Stimulated activated CD4-positive, alpha-beta T cell treated with anti-CD3 and anti-CD28 coated beads, Interleukin-12 subunit alpha, Interleukin-12 subunit beta, amount 100 ng/mL, for 24 hours (primary cell): ENCODE measurements at places on chromosomes 3 and 15.

DNA sequence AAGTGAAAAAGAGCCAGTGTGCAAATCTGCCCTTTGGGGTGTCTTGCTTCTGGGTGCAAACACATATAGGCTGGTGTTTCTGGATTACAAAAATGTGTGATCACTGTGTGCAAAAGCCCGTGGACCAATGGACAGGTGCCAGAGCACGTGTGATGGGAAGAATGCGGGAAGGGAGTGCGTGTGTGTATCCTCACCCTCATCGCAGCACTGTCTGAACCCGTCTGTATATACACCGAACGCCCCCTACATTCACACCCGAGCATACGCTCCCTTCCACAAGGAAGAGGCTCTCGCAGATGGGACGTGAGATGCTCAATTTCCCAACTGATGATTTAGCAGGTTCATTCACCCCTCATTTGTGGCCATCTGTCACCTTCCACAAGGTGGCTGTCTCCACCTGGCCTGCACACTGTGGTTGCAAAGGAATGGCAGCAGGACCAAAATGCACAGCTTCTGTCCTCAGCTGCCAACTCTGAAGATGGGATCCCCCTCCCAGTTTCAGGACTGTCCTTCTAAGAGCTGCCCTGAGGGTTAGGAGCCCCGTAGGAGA, 19.4 kb upstream of the SLC6A1 start:
- DNase-seq: no peak

DNA sequence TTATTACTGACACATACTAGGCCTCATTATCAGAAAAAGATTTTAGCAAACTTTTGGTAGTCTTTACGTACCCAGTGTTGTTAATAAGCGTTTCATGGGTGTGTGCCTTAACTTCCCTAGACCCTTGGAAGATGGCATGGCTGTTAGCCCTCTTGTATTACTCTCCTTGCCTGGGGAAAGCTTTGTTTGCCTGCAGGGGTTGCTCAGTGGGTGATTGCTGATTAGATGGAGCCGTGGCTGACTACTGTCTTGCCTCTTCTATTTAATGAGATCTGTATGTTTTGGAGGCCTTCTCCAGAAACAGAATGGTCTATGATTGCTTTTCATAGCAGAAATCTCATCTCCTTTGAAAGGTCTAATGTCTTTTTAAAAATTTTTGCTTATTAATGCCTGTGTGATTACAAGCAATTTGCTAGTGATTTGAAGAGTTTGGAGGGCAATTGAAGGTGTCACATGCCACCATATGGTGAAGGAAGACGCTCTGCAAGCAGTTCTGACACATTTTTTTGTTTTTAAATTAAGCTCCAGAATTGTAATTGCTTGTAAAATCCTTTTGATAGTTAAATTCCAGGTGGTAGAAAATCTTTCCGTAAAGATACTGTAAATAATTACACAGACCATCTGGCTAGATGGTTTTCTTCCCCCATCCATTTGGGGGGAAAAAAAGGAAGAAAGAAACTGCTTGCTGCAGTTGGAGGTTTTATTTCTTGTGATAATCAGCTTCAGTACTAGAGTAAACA, 11.4 kb upstream of the C3orf20 start:
- DNase-seq: no peak

DNA sequence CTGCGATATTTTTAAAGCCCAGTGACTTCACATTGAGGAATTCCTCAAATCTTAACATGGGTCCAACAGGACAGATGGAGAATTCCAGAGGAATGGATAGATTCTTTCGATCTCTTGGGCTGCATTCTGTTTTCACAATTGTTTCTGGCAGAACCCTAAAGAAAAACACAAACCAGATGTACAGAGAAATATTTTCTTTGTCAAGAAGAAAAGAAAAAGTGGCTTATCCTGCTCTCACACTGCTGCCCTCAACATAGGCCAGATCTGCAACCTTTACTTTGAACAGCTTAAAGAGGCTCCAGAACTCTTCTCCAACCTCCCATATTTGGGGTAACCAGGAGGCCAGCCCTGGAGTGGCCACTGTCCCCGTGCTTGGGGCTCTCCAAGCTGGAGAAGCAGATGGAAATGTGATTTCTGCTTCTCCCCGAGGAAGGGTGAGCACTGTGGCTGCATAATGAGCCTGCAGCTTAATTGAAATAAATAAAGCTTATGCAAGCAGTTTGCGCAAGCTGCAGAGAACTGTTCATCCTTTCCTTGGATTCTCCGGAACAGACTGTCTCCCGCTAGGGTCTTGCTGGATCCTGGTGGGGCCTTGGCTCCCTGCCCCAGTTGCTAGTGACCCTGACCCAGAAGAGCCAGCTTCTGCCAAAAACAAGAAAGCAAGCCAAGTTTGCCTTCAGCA, 453.2 kb upstream of the PROK2 start:
- DNase-seq: no peak

DNA sequence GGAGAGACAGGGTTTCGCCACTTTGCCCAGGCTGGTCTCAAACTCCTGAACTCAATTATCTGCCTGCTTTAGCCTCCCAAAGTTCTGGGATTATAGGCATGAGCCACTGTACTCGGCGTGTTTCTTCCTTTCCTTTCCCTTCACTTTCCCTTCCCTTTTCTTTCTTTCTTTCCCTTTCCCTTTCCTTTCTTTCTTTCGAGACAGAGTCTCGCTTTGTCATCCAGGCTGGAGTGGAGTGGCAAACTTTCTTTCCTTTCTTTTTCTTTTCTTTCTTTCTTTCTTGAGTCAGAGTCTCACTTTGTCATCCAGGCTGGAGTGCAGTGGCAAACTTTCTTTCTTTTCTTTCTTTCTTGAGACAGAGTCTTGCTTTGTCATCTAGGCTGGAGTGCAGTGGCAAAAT, 17.4 kb upstream of the LDHAL6B start:
- no peak for DNase-seq

DNA sequence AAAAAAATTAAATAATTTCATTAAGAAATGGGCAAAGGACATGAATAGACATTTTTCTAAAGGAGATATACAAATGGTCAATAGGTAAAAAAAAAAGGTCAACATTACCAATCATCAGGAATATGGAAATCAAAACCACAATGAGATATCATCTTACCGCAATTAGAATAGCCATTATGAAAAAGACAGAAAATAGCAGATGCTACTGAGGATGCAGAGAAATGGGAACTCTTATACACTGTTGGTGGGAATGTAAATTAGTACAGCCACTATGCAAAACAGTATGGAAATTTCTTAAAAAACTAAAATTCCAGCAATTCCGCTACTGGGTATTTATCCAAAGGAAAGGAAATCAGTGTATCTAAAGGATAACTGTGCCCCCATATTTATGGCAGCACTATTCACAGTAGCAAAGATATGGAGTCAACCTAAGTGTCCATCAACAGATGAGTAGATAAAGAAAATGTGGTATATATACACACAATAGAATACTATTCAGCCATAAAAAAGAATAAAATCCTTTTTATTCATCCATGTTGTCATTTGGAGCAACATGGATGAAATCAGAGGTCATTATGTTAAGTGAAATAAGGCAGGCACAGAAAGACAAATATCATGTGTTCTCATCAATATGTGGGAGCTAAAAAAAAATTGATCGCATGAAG, 132.4 kb downstream of the RPL22L1 start:
- no peak for DNase-seq

GRCh38 chr15:48556159-48556897, 89.2 kb downstream of the FBN1 start:
- no peak for DNase-seq

DNA sequence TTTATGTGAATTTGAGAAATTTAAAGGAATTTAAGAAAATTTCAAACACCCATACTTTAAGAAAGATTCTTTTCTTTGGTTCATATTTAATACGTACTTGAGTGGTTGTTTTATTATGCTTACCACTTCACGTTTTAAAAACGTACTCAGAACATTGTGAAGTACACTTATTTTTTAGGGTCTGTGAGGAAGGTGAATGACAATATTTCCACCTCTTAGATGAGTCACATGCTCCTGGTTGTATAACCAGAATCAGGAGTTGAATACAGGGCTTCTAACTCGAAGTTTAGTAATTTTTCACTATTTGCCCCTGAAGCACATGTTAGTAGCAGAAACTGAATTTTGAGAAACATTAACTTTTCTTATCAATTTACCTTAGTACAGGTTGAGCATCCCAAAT, 7.5 kb downstream of the SKIL start:
- no peak for DNase-seq

DNA sequence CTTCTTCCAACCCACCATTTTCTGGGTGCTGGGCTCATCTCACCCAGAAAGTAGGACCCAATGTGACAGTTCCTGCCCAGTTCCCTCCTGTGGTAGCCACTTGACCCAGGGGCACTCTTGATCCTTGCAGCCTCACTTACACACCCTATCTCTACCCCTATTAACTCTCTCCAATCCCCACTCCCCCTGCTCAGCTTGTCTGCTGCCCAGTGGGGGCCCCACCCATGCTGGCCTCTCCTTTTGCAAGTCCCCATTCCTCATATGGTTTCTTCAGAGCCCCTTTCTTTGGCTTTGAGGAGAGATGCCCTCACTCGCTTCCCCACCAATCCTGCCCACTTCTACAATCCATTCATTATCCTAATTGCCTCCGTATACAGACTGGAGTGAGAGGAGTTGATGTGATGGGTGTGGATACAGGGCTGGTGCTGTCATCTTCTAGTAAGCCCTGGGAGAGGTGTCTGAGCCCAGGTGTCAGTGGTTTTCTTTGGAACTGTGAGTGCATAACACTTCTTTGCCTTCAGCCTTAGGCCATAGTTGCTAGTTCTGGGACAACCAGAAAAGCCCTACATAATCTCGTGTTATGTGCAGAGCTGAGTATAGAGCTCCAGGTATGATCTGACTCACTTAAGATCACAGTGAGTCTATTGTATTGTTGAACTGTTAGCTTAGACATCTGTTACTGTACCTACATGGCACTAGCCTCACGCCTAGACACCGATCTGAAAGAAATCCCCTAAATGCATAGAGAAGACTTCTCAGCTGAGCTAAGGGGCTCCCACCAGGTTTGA, 4.8 kb upstream of the CCR5 start:
- DNase-seq: no peak

DNA sequence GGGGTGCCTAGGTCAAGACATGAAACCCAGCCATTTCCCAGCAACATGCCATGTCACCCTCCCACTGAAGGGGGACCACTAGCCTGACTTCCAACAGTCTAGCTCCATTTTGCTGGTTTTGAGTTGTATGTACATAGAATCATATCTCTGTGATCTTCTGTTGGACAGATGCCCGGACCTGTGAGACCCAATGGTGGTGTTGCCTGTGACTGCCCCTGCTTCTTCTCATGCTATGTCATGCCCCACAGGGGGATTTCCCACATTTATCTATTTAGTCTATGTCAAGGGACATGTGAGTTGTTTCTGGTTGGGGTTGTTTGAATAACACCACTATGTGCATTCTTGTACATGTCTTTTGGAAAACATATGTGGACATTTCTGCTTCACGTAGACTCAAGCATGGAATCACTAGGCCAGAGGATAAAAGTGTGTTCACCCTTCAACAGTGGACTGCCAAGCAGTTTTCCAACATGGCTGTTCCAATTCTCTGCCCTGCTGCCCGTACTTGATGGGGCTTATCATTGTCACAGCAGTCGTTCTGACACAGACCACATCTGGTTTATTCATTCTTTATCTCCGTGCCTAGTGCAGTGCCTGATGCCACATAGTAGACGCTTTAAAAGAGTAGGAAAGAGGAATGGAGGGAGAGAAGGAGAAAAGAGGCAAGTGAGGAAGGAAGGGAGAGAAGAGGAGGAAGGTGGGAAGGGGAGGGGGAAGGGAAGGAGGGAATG, 114.4 kb downstream of the TPRA1 start:
- no peak for DNase-seq

- DNase-seq: no peak
Observed at GRCh38 chr3:23704298-23704697, 101.5 kb upstream of the UBE2E1 start.

- no peak for DNase-seq
Observed at GRCh38 chr15:62935300-62936081, 107.1 kb upstream of the TPM1 start.

DNA sequence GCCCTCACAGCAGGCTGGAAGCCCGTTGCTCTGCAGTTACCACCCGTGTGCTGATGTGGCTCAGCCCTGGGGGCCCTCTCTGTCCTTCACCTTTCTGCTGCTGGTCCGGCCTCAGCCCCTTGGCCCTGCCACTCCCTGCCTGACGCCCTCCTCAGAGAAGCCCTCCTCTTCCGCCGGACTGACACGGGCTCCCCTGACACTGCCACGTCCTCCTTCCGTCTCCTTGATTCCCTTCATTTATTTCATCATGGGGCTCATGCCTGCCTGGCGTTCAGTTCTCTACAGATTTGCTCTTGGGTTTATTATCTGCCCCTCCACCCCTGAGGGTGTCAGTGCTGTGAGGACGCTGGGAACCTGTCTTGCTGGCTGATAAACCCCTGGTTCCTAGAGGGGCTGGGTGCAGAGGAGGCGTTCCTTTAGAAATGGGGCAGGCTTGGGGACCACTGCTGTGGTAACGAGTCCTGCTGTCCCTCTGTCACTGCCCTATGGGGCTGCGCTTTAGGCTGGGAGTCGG, 19.6 kb downstream of the FBLN2 start:
- DNase-seq: no peak

DNA sequence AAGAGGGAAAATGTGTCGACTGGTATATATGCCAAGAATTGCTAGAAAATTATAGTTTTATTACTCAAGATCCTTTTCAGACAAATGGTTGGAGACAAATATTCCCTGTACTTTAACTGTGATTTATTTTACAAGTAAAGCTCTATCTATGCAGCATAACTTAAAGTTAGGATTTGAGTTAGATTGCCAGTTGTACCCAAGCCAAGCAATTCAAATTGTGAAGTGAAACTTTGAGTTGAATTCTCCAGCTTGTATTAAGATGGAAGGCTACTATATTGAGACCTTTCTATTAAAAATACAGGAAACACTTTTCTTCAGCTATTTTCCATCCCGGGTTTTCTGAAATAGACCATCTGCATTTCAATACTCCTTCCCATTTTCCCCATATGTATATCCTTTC, 333.1 kb upstream of the RBMS3 start:
- no peak for DNase-seq

GRCh38 chr15:70259028-70259424, 161.3 kb upstream of the TLE3 start:
- DNase-seq: no peak

DNA sequence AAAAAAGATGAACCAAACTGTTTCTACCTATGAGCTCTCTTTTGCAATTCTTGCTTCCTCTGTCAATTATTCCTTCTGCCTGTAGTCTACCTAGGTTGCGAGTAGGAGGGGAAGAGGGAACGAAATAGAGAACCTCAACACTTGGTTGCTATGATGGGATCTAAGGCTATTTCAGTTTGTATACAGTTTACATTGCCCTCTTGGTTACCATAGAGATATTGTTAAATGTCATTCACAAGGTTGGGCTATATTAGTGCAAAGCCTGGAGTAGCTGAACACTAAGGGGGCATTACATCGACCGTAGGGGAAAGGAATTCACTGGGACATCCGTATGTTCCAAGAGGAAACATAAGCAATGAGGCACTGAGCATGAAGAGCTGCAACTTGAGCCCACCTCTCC, 276.9 kb downstream of the GBE1 start:
- no peak for DNase-seq

- DNase-seq: no peak
Observed at GRCh38 chr15:51403072-51403878, 61.8 kb downstream of the GLDN start.

GRCh38 chr3:188059351-188059750, 94.6 kb upstream of the LPP start:
- DNase-seq: no peak

GRCh38 chr15:58473724-58474123, 41.9 kb downstream of the LIPC start:
- no peak for DNase-seq
